ENCODE measurements at places on chromosomes 4 and X.

DNA sequence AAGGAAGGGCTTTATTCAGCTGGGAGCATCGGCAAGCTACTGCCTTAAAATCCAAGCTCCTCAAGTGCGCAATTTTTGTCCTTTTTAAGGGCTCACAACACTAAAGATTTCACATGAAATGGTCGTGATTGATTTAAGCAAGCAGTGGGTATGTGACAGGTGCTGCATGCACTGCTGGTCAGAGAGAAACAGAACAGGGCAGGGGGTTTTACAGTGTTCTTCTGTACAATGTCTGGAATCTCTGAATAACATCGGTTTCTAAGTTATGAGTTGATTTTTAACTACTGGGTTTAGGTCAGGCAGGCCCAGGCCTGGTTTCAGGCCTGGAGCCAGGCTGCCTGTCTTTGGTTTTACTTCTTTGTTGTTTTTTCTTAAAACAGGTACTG, 6.0 kb downstream of the UGT2B17 start:
- DNase-seq, result no peak

- DNase-seq, result no peak
Observed at GRCh38 chrX:138127314-138127713, 561.4 kb downstream of the ZIC3 start.

DNA sequence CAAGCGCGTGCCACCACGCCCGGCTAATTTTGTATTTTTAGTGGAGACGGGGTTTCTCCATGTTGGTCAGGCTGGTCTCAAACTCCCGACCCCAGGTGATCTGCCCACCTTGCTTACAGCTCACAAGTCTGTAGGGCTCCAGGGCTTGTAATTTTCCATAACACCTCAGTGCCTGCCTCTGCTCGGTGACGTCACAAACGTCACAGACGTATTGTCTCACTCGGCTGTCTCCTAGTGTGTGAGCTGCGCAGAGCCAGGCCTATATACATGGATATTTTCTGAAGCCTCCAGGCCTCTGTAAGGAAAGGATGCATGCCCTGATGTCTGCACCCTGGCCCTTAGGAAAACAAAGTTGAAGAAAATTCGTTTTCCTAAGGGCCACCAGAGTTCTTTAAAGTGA, 8.6 kb upstream of the NKRF start:
- no peak for DNase-seq

DNA sequence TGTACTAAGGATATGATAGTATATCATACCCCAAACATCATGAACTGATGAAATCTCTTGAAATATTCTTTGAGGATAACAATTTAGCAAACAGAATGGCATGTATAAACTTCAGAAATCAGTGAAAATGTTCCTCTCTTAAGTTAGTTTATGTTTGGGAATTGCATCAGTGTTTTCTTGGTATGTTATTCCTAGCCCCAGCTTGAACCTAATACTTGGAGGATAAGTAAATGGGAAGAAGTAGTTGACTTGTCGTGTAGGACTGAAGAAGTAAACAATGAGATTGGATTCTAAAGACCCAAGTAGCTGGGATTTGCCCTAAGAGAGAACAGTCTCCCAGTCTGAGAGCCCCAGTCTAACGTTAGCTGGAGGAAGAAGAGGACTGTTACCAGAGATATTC, 355.7 kb downstream of the GALNTL6 start:
- DNase-seq, result no peak

DNA sequence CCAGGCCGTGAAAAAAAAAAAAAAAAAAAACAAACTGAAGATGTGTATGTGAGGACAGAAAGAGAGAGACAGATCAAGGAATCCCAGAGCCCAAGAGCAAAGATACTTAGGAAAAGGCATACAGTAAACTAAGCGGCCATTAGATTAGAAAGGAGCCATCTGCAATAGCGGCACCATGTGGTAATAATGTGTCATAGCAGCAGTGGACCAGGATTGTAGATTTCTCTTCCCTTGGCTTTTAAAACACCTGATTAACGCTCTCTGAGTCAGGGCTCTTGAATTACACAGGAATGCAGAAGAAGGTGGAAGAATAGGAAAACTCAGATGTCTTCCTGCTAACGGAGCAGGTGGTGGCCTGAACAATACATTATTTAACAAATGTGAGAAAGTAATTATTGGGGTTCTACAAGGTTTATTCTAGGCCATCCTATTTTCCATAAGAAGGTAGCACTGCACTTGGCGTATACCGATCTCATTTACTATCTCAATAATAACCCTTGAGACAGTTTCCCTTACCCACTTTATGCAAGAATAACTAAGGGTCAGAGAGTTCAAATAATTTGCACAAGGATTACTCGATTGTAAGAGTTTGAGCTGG, 182.7 kb downstream of the KCNIP4 start:
- peak; percentile 18 for DNase-seq

- no peak for DNase-seq
Observed at GRCh38 chr4:106240699-106241098, 75.3 kb downstream of the TBCK start.

- no peak for DNase-seq
Observed at GRCh38 chr4:4443821-4444220, 56.9 kb downstream of the NSG1 start.

GRCh38 chr4:184845367-184846021, 19.7 kb upstream of the ACSL1 start:
- no peak for DNase-seq

DNA sequence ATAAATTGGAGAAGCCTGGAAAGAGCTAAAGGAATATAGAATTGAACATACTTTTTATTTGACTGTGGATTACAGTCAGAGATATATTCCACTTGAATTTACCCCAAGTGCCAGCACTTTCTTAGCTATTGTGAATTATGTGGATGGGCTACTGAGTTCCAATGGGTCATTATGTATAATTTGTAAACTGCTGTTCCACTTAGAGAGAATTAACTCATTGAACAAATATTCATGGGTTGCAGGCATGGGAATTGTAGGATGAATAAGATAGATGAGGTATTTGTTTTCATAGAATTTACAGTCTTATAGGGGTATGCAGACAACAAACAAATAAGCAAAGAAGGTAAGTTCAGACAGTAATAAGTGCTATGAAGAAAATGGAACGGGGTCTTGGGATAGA, 195.7 kb downstream of the SHROOM3 start:
- no peak for DNase-seq

DNA sequence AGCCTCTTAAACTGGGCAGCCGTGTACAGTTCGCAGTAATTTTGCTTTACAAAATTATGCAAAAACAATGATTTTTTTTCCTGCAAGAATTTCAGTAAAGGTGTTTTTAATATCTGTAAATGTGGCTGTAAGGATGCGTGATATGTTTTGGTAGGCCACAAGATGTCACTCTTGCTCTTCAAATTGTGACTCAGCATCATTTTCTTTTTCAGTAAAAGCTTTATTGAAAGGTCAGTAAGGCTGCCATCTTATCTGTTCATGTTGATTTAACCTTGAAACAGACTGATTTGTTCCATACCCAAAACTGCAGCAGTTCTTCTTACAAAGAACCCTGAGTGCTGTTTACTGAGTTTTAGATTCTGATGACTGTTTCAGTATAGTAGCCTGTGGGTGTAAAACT, 39.9 kb downstream of the TXLNG start:
- peak; percentile 33 for DNase-seq

GRCh38 chrX:100643956-100644860, at the start of gene SRPX2:
Gene SRPX2, plus strand, starts transcription at chrX:100644199. Its CDS starts 2,124 bp downstream, at chrX:100646323.
- no peak for DNase-seq

DNA sequence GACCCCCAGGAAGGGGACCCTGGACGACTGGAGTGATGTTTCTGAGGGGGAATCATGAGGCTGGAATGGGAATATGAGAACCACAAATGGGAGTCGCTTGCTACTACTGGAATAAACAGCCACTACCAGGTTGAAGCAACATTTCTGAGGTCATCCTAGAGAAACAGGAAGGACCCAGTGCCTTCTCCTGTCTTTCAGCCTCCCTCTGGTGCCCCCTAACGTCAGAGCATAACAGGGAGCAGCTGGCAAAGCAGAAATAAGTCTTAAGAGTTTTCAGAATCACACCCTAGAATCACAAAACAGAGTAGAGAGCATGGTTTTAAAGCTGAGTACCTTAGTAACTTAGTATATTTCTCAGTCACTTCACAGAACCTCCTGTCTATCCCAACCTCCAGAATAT, 347.8 kb upstream of the PITX2 start:
- no peak for DNase-seq

DNA sequence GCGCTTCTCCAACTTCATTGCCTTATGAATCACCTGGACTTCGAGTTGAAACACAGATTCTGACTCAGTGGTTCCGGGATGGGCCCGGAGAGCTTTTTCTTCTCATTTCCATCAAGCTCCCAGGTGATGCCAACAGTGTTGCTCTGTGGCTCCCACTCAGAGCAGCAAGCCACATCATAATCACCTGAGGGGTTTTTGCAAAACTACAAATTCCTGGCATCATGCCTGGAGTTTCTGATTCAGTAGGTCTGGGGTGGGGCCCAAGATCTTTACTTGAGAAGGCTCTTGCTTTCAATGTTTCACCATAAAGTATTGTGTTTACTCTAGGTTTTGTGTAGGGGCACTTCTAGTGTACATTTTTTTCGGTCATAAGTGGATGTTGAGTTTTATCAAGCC, 7.0 kb downstream of the MTM1 start:
- peak; percentile 42 for DNase-seq

GRCh38 chr4:159455675-159456237, 352.9 kb downstream of the RAPGEF2 start:
- DNase-seq, result no peak

- no peak for DNase-seq
Observed at GRCh38 chr4:3263876-3264193, 14.9 kb downstream of the MSANTD1 start.

DNA sequence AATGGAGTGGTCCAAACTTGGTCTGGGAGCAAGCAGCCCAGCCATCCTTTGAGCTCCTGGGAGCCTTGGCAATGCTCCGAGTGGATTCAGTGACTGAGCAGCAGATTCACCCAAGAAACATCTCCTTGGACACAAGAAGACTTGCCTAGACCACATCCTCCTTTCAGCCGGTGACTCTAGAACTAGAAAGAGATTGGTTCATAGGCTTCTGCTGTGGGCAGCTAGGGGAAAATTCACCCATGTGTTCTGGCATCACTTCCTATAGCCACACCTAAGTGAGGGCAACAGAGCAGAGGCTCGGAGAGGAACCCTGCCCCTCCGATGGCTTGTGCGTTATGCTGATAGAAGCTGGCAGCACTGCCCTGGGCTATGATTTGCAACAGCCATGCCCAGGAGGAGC, 16.0 kb downstream of the ZNF275 start:
- no peak for DNase-seq

- no peak for DNase-seq
Observed at GRCh38 chr4:23213198-23213597, 520.5 kb downstream of the GBA3 start.

DNA sequence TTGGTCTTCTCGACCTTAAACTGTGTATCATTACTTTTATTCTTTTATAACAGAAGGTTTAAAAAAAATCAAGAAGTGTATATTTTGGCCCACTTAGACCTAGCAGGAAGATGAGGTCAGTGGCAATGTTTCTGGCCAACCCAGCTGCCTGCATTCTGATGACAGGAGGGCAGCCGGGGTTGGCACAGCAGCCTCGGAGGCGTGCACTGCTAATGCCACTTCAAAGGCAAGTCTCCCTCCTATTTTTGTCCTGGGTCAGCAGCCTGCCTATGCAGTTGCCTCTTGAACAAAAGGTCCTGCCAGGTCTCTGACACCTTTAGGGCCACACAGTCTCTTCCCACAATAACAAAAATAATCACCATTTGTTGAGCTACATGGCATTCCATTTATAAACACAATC, 89.4 kb upstream of the MYOZ2 start:
- DNase-seq, result no peak

DNA sequence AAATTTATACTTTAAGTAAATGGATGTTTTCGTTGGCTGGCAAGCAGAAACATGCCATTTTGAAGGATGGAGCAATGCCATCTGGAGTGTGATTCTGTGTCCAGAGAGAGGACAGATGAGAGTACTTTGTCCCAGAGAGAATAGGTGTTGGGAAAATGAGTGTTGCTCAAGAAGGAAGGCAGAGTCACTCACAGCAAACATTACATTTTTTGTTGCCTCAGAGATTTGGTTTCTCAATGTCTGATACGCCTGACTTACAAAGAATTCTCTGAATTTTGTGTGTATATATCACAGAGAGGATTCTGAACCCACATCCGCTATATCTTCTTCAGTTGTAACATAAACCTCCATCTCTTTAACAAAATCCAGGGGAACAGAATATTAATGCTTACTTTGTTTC, 102.8 kb upstream of the PCDH18 start:
- no peak for DNase-seq

DNA sequence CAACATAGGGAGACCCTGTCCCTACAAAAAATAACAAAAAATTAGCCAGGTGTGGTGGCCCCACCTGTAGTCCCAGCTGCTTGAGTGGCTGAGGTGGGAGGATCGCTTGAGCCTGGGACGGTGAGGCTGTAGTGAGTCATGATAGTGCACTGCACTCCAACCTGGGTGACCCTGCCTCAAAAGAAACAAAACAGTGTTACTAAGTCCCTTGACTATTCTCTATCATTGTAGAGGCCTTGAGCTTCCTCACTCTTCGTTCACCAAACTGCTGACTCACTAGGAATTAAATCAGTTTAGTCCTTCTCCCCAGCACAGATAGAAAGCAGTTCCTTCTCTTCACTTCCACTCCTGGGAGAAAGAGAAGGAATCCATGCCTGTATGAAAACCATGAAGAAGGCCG, 14.5 kb downstream of the CDS1 start:
- no peak for DNase-seq

GRCh38 chr4:157509341-157509740, 288.8 kb downstream of the GRIA2 start:
- DNase-seq, result no peak

DNA sequence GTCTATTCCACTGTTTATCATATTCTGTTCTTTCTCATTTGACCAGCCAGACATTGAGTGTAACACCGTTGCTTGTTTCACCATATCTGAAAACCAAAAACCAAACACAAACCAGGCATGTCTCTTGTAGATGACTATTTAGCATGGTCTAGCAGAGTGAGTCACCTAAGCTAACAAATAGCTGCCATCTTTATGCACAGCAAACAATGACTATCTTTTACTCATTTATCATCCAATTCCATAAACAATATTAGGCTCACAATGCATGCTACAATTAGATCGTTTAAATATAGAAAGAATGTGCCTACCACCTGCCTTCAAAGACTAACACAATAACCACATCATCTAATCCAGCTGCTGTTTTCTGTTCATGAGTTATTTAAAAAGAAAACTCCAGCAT, 495.4 kb downstream of the PCDH19 start:
- DNase-seq, result no peak

- no peak for DNase-seq
Observed at GRCh38 chrX:38095971-38096529, 89.7 kb downstream of the SYTL5 start.

DNA sequence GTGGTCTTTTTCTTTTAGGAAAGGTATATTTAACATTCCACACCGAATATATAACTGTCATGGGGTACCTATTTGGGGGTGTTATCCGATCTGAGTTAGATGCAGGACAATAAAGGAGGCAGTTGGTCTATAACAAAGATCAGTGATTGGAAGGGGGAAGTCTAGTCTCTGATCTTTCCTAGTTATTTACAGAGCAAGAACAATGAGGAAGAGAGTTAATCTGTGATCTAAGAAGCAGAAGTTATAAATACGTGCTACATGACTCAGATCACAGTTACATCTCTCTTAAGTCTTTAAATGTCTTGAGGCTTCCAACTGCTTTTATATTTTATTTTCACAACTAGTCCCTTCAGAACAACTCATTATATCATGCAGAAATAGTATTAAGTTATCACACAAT, 33.2 kb upstream of the ARMCX4 start:
- DNase-seq, result no peak

GRCh38 chr4:128536746-128537145, 249.1 kb upstream of the PGRMC2 start:
- no peak for DNase-seq

GRCh38 chr4:154982187-154983047, 201.3 kb downstream of the RBM46 start:
- no peak for DNase-seq

GRCh38 chr4:93217431-93217830, 611.1 kb upstream of the ATOH1 start:
- no peak for DNase-seq
